Fibroblast of pulmonary artery (primary cell): ENCODE measurements at places on chromosomes 6 and 20.

GRCh38 chr6:157226026-157226625, 97.2 kb downstream of the TMEM242 start:
- DNase-seq = peak; percentile 88

- DNase-seq = peak; percentile 99
Measured at GRCh38 chr6:44058617-44059358, 68.5 kb downstream of the MRPL14 start.

DNA sequence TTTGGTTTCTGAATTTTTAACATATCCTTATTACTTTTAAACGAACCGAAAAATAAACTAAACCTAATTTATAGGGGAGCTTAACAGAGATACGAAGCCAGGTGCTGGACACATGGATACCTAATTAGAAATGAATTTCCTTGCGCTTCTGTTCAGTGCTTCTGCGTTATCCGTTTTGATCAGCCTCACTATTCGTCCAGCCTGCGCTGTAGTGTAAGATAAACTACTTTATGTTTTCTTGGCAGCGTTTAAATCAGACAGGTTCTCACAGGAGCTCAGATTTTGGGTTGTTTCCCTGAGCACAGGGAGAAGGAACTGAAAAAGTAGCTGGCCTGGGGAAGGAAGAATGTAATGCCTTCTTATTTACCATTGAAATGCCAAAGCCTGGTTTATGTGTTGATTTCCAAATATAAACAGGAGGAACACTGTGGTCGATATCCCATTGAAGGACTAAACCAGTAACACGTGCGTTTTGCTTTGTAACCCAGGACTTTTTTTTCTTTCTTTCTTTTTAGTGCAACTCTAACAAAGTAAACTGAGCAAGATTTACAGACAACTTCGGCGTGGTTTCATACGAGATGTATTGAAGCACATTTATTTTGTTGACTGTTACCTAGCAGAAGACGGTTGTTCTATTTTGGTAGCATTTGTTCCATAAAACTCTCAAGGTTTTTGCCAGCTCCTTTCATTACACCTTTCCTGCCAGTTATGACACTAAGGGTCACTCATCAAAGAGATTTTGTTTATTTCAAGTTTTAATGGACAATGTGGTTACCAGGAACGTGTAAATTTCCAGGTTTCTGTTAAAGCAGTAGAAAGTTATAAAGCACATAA, 214.8 kb upstream of the HEY2 start:
- DNase-seq = no peak

- no peak for DNase-seq
Measured at GRCh38 chr6:9481292-9482029, 933.4 kb downstream of the TFAP2A start.

DNA sequence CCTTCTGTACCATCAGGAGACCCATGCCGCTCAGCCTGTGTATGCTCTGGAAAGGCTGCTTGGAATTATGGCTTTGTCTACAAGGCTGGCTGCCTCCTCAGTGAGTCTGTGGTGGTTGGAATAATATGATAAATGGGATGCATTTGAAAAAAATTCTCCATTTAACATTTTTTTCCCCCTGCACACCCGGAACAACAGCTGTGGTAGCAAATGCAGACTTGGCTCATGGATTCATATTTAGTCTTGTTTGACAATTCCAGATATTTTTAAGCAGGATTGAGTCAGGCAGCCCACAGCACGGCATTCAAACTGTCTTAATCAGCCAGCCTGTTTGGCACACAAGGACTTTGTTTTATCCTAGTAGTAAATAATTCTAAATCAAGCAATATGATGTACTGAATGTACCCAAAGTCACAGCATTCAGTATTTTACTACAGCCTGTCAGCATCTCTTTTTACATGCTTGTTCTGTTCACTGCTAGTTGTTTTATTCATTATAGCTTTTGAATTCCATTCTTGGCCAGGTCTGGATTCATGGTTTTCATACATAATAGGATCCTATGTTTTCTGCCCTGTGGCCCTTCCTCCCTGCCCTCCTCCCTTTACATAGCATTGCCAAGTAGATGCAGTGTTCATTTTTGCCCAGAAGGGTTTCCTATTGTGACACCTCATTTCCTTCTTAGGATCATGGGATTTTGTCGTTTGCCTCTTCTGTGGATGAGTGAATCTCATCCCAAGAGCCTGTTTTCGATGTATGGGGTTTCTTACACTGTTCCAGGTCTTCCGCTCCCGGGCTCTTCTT, 68.1 kb downstream of the LRRC1 start:
- DNase-seq = peak; percentile 55

- DNase-seq = peak; percentile 100
Measured at GRCh38 chr6:89035252-89036101, 45.1 kb upstream of the PNRC1 start.

GRCh38 chr20:52991830-52992229, 19.7 kb downstream of the TSHZ2 start:
- DNase-seq = no peak

GRCh38 chr20:697826-698225, 22.2 kb upstream of the SCRT2 start:
- no peak for DNase-seq

- DNase-seq = no peak
Measured at GRCh38 chr6:156970595-156971112, 193.5 kb downstream of the ARID1B start.

DNA sequence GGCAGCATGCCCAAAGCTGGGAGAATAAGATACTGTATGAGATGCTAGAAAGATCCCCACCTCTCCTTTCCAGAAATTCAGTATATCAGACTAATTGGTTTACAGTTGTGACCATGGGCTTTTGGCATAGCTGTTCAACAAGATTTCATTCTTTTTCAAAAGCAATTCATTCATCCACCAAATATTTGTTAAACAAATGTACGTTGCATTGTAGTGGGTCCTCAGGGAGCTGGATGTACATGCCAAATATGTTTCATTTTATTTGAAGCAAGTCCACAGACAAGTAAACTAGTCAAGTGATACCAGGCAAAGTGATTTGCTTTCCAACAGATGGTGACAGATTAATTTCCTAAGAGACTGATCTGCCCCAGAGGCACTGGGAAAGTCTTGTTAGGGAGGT, 85.8 kb upstream of the ESR1 start:
- no peak for DNase-seq

- peak; percentile 11 for DNase-seq
Measured at GRCh38 chr6:15096894-15097837, 148.7 kb upstream of the JARID2 start.

DNA sequence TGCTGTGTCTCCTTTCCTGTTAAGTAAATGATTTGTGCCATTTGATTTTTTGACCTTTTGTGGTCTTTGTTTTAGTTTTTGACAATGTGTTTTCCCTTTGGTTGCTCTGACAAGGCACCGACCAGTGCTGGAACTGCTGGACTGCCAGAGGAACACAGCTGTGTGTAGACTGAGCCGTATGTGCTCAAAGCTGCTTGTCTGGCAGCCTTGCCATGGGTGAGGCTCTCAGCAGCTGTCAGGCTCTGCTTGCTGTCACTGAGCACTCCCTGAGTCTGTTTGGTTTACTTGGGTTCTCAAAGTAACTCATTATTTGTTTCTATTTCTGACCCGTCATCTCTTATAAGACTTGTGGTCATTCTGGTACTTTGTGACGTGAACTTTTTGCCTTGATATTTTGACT, 15.1 kb upstream of the SNRPB start:
- no peak for DNase-seq

DNA sequence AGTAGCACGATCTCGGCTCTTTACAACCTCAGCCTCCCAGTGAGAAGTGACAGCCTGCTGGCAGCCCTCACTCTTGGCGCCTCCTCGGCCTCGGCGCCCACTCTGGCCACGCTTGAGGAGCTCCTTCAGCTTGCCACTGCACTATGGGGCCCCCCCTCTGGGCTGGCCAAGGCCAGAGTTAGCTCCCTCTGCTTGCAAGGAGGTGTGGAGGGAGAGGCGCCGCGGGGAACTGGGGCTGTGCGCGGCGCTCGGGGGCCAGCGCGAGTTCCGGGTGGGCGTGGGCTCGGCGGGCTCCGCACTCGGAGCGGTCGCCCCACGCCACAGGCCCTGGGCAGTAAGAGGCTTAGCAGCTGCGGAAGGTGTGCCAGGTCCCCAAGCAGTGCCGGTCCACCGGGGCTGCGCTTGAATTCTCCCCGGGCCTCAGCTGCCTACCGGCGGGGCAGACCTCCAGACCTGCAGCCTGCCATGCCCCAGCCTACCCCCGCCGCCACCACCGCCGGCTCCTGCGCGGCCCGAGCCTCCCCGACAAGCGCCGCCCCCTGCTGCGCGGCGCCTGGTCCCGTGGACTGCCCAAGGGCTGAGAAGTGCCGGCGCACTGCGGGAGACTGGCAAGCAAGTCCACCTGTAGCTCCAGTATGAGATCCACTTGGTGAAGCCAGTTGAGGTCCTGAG, 22.0 kb upstream of the NUP153 start:
- no peak for DNase-seq

DNA sequence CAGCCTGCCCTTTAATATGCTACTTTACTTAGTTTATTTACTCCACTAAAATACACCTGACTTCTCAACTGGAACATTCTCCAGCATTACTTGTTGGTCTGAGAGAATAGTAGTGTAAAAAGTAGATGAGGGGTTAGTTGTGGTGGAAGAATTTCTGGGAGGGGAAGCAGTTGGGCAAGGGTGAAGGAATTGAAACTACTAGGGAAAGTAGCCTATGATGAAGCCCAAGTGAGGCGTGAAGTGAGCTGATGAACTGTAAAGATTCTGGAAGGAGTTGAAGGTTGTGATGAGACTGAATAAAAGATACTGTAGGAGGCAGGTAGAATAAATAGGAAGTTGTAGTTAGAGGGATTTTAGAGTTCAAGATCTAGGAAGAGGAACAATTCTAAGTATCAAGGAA, 72.5 kb downstream of the ITCH start:
- DNase-seq = no peak

DNA sequence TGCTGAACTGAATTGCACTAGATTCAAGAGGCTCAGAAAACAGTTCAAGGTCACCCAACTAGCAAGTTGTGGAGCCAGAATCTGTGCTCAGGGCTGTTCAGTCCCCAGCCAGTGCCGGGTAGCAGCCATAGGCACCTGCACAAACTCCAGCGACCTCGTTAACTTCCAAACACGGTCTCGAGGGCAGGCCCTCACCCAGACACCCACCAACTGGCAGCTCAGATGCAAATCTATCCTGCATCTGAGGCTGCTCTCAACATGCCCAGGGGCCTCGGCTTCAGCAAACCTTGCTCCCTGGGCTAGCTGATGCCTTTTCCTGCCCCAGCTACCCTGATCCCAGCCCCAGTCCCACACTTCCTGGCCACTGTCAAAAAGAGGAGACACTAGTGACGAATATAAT, 3.7 kb downstream of the JPH2 start:
- DNase-seq = no peak

DNA sequence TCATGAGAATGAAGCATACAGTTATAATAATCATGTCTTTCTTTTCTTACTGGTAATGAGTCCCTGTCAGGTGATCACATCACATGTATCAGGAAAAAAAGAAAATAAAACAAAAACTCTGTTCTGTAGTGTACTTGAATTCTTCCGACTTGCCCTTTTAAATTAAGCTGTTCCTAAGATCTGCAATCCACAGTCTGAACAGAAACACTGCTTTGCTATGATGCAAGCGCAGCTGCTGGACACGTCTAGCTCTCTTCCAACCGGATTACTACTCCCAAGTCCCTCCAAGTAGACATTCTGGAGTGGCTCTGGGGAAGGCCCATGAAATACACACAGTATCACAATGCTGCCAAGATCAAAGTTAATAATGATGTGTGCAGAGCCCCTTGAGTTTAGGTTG, 83.7 kb downstream of the FYN start:
- peak; percentile 82 for DNase-seq

- DNase-seq = peak; percentile 97
Measured at GRCh38 chr6:34934516-34934915, 45.5 kb downstream of the ANKS1A start.

GRCh38 chr6:69128411-69128810, 493.3 kb downstream of the ADGRB3 start:
- DNase-seq = no peak

DNA sequence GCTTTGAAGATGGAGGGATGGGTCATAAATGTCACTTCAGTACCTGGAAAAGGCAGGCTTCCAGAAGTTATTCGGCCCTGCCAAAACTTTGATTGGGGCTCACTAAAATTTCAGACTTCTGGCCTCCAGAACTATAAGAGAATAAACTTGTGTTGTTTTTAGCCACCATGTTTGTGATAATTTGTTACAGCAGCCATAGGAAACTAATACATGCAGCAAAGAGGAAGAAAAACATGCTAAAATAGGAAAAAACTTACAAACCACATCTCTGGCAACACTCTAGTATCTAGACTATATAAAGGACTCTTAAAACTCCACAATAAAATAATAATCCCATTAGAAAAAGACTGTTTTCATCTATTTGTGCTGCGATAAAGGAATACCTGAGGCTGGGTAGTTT, 9.5 kb downstream of the ADAT2 start:
- no peak for DNase-seq

DNA sequence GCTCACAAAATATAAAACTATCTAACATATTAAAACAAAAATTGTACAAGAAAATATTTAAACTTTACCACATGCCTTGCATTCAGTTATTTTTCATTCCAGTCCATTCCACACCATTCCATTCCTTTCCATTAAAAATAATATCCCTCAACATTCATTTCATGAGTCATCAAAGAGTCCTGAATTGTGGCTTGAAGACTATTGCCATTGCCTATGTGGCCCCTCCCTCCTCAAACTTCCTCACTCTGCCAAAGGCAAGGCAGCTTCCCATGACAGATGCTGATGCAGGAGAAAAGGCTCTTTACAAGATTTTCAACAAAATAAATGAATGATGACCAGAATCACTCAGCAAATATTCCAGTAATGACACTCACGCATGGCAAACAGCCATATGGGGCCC, 31.7 kb downstream of the IL20RA start:
- DNase-seq = no peak

GRCh38 chr6:101883505-101883904, 490.0 kb downstream of the GRIK2 start:
- peak; percentile 8 for DNase-seq

DNA sequence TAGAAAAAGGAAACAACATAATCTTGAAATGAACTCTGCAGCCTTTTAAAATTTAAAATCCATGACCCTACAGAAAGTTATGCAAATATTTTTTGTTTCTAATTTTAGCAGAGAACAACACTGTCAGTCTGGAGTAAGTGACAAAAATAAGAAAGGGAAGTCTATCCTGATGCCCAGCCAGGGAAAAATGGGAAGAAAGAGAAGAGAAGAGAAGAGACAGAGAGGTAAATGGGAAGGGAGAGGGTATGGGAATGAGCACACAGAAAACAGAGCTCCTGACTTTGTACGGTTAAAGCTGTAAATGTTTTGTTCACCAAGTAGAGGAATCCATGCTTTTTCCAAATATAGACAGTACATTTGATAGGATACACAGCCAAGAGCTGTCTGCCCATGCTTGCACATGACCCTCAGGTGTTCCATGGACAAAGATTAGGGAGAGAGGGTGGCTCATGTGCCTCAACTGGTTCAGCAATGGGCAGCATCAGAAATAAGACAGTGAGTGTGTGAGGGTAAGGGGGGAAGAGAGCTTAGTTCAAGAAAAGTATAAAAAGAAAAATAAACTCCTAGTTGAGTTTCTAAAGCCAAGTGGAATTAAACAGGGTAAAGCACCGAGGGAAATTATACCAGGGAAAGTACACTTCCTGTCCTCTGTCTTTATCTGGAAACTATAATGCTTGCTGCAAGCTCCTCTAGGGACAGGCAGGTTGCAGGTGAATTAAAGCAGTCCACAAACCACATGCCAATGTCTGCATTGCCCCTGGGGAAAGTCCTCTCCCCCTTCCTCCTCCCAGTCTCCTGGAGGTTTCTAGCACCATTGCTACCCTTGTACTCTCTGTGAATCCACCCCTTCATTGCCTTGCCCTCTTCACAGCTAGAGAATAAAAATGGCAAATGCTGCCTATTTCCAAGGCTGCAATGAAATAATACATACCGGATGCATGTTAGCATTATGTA, 30.0 kb downstream of the MAP3K5 start:
- no peak for DNase-seq

GRCh38 chr20:34070859-34071258, 41.2 kb downstream of the EIF2S2 start:
- no peak for DNase-seq
